ENCODE measurements at places on chromosomes 13 and 19.

DNA sequence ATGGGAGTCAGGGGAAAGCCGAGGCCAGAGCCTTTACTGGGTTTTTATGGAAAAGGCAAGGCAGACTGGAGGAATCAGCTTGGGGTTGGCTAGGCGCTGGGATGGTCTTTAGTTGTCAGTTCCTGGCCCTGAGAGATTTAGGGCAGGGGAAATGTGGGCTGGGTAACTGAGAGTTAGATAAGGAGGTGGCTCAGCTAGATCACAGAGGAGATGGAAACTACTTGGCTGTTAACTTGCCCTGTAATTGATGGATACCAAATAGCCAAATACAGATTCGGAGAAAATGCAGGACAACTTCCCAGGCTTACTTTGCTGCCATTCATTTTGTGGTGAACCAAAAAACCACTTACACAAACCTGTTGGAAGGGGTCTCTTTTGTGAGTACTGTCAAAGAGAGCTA, 54.0 kb downstream of the LRCH1 start:
- DNase-seq, result no peak

DNA sequence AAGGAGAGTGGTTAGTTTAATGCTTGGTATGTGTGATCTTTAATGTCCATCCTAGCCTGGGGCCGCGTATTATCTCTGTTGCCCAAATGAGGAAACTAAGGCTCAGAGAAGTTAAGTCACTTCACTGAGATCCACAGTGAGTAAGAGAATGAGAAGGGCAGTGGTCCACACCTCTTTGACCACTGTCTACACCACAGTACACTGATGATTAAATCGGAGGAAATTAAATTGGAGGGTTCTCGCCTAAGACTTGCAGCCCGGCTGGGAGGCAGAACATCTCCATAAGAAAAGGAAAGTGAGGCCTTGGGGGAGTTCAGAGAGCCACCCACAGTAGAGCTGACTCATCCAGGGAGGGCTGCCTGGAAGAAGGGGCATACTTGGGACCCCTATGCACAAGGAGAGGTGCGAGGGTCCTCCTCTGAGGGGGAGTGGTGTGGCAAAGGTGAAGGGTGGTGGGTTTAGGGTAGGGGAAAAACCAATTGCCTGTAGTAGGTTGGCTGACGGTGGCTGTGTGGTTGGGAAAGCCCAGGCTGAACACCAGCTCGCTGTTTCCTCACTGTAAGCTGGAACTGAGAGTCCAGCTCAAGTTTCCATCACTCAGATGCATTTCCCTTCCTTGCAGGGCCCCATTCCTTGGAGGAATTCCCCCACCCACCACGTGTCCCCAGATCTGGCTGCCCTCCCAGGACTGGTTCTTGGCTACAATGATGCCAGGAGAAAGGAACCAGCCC, 15.0 kb upstream of the DHRS12 start:
- DNase-seq, result no peak

- DNase-seq, result no peak
Measured at GRCh38 chr13:112253631-112254030, 122.5 kb upstream of the SPACA7 start.

DNA sequence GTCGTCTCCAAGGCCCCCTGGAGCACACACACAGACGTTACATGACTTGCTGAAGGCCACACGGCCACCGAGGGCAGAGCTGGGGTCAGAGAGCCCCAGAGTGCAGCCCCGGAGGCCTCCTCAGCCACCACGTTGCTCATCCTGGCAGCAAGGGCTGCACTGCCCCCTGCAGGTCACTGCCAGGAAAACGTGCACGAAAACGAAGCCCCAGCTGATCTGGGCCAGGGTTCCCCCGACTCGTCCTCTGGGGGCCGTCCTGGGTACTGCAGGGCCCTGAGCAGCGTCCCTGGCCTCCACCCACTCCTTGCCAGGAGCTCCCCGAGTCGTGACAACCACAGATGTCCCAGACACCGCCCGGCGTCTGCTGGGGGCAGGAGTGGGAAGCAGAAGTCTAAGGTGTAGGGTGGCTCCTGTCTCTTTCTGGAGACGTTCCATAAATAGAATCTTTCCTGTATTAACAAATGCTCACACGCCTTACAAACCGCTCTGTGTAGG, 3.4 kb downstream of the TPGS1 start:
- peak; percentile 93 for DNase-seq

DNA sequence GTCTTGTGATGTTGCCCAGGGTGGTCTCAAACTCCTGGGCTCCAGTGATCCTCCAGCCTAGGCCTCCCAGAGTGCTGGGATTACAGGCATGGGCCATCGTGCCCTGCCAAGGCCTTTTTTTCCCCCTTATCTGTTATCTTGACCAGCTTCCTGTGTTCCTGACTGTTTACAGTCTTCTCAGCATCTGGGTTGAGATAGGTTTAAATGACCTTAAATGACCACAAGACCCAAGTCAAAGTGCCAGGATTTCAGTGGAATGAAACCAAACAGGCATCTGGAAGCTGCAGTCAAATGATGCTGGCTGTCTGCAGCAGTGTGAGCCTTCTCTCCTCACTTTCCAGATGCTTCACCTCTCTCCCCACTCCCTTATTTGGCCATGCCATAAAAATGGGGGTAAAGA, 114.2 kb upstream of the CLDN10 start:
- no peak for DNase-seq

- peak; percentile 20 for DNase-seq
Measured at GRCh38 chr13:106561551-106562170, 6.3 kb downstream of the ARGLU1 start.
